ENCODE measurements at places on chromosomes 1 and 21.

GRCh38 chr1:163875200-163875926 is 553.6 kb downstream of the NUF2 start:
- DNase-seq, result no peak

DNA sequence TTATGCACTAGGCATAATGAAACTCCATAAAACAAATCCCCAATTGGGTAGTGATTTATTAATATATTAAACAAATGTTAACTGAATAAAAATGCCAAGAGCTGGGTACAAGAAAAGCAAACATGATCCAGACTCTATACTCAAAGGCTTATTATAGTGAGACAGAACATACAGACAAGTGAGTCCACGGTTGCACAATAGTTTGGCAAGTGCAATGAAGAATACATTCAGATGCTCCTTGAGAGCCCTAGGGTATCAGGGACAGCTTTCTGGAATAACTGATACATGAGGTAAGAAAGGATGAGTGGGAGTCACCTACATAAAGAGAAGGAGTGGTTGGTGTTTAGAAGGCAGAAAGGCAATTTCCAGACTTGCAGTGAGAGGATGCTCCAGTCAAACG is 85.1 kb downstream of the VAV3 start:
- DNase-seq, result no peak

GRCh38 chr1:65791801-65792668 is 660 bp upstream of the PDE4B start:
- no peak for DNase-seq

DNA sequence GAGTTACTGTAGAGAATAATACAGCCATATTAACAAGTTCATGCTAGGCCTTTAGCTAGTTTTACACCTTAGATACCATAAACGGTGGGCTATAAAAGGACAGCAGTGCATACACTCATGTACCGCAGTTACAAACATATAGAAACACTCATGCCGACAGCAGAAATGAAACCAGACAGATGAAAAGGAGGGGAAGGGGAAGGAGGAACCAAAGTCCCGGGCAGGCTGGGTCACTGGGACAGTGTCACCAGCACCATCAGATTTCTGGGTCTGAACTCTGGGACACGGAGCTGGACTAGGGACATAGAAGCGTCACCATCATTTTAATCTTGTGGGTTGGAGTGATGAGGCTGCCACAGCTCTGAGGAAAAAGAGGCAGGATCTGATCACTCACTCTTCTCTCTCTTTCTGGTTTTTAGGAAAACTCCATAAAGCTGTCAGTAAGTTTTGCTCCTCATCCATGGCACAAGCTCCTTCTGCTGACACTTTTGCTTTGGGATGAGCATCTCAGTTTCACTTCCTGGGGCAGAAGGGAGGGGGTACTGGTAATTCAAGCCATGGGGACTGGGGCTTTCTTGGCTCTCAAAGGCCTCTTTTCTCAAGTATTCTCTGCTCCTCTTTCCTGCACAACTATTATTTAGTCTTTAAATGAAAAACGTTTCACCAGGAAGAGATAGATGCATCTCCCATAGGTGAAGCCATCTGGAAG is 7.8 kb upstream of the ZNF691 start:
- no peak for DNase-seq

DNA sequence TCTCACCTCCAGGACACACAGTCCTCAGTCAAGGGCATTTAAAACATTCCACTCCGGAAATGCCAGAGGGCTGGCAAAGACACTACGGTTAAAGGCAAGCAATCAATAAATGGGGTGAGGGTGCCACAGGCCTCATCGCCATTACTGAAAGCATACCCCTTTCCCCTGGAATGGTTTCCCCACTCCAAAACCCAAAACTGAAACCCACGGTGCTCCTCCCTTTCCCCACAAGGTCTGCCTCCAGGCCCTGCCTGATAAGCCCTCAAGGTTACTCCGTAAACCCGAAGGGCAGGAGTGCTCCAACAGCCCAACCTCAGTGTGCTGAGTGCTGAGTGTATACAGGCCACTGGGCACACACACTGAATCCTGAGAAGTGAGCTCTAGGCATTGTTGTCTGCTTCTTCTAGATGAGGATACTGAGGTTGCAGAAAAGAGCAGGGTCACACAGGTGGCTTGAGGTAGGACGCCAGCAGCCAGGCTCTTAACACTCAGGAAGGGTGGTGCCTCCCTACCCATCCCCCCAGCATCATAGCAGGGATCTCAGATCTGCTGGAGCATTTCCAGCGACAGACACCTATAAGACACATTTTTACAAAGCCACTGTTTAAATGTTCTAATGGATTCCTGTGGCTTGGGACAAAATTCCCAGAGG is 29.0 kb downstream of the SSBP3 start:
- no peak for DNase-seq

- DNase-seq, result peak; percentile 50
Observed at GRCh38 chr21:44742418-44743153, 31.2 kb upstream of the TSPEAR start.
